ENCODE measurements at places on chromosomes 13 and 19.

GRCh38 chr19:46718157-46718933 lies 1.4 kb upstream of the PRKD2 start:
- DNase-seq, result peak; percentile 44

GRCh38 chr19:7689165-7689564 lies 8.5 kb downstream of the TRAPPC5 start:
- DNase-seq, result no peak

DNA sequence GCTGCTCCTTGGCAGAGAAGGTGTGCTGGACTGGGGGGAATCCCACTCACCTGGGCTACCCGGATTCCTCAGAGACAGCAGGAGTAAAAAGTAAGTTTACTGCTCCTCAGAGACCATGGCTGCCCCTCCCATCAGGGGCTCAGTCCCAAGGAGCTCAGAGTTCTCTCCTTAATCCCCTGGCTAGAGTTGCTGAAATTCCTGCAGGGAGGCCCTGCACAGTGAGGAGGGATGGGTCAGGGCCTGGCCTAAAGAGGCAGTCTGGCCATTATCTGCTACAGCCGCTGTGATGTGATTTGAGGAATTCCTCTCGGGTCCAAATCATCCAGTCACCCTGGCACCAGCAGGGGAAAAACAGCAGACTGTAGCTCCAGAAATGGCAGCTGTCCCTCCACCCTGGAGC lies 502.5 kb downstream of the PCDH17 start:
- DNase-seq, result no peak

GRCh38 chr19:5822181-5822844 lies 17.2 kb downstream of the FUT6 start:
- DNase-seq, result no peak

DNA sequence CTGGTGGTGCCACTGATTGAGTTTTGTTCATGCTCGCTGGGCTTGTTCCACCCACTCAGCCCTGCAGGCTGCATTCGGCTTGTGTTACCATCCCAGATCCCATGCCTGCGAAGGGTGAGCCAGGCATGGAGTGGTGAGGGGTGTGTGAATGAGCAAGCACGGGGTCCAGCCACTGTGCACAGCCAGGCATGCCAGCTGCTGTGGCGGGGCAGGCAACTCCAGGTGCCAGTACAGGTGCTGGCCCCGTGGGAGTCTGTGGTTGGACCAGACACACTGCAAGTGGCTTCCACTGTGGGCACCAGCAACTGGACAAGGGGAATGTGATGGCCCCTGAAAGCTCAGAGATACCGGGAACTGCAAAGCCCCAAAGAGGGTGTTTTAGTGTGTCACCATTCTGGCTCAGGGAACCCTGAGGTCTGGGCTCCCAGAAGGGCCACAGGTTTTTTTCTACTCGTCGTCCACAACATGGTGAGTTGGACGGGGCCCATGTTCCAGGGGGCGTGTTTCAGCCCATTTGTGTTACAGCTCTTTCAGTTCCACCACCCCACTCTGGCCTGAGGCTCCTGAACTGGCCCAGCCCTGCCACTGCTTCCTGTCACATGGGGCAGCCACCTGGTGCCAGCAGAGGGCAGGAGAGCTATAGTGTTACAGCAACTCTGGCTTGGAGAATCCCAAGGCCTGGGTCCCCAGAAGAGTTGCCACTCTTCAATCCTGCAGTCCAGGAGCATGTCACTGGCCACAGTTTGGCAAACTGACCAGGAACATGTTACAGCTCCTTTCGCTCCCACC lies 217.0 kb upstream of the OBI1 start:
- no peak for DNase-seq

GRCh38 chr13:26999499-26999898 lies 172.1 kb downstream of the USP12 start:
- DNase-seq, result no peak

DNA sequence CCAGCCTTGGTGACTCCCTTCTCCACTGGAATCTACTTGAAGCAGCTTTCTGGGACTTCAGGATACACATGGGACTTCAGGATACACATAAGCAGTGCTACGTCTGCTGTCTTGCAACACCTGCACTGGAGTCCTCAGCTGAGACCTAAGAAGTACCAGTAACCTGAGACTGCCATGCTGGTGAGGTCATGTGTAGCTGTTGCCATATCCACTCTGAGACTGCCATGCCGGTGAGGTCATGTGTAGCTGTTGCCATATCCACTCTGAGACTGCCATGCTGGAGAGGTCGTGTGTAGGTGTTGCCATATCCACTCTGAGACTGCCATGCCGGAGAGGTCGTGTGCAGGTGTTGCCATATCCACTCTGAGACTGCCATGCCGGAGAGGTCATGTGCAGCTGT lies 937.9 kb downstream of the EFNB2 start:
- no peak for DNase-seq

DNA sequence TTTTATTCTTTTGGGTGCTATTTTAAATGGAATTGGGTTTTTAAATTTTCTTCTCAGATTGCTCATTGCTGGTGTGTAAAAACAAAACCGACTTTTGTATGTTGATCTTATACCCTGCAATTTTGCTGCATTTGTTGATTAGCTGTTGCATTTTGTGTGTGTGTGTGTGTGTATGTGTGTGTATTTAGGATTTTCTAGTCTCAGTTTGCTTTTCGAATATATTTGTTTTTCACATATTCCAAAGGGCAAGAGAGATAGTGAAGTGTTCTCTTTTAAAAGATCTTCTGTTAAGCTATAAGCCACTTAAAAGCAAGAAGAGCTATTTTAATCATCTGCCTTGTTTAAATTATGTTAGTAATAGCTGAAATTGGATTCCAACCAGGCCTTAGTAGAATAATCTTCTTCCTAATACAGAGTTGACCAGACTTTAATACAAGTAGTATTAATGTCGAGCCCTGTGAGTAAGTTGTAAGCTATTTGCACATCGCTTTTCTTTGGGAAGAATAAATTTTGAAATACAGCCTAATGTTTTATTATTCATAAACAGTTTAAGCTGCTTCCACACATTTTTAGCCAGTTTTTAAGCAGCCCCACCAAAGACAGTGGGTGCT lies 57.4 kb downstream of the TM9SF2 start:
- no peak for DNase-seq

DNA sequence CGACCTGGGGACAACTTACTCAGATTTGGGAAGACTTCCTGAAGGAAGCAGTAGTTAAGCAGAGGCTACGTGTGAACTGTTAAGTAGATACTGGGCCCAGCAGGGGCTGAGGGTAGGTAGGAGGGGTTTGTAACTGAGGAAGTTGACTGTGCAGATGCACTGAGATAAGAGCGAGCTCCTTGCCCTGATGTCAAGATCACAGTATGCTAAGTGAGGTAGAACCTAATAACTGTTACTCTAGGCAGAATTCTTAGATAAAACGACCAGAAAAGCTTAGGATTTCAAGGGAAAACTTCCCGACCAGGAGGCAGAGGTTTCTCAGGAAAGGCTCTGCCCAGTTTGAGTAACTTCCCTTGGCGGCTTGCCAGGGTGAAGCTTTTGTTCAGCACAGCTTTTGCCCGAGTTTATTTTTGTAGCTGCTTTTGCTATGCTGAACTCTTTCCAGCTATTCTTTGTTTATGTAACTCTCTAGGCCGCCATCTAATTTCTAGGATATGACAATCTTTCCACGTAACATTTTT lies 632.1 kb downstream of the DIAPH3 start:
- DNase-seq, result no peak

DNA sequence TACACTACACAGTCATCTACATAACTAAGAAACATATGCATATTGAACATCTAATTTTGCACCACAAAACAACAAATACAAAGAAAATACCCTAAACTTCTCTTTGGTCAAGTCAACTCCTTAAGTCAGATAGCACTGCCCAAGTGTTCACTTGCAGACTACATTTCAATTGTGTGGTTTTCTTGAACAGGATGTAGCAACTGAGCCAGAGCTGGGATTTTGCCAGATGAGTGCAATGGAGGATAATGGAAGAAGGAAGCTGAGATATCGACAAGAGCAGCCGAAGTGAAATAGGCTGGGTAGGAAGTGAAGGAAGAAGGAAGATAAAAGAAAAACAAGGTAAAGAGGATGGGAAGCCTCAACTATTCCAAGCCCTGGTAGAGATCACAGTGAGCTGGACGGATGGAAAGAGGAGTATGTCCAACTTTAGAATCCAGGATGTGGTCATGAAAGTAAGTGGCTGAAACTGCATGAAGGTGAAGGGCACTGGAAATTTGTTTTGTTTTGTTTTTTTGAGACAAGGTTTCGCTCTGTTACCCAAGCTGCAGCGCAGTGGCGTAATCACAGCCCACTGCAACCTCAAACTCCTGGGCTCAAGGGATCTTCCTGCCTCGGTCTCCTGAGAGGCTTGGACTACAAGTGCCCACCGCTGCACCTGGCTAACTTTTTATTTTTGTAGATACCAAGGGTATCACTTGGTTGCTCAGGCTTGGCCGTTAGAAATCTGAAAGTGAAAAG lies 15.0 kb downstream of the NUFIP1 start:
- no peak for DNase-seq

DNA sequence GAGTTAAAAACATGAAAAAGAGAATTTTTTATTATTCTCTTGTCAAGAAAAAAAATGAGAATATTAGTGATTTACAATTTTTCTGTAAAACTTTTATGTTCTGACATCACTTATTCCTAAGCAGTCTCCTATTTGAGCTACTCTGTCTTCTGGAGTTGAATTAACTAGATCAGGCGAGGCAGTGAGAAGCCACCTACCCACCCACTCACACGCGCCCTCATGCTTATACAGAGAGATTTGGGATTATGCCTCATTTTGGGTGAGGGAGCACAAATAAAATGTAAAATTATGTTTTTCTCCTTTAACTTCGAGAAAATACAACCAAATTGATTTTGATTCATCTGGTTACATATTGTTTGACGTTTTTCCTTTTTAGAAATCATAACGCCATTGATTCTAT lies 424.5 kb downstream of the ITGBL1 start:
- no peak for DNase-seq

GRCh38 chr13:94550062-94550738 lies 45.8 kb downstream of the TGDS start:
- peak; percentile 39 for DNase-seq

- no peak for DNase-seq
These were observed 227.9 kb upstream of the ARGLU1 start for GRCh38 chr13:106795847-106796246.

DNA sequence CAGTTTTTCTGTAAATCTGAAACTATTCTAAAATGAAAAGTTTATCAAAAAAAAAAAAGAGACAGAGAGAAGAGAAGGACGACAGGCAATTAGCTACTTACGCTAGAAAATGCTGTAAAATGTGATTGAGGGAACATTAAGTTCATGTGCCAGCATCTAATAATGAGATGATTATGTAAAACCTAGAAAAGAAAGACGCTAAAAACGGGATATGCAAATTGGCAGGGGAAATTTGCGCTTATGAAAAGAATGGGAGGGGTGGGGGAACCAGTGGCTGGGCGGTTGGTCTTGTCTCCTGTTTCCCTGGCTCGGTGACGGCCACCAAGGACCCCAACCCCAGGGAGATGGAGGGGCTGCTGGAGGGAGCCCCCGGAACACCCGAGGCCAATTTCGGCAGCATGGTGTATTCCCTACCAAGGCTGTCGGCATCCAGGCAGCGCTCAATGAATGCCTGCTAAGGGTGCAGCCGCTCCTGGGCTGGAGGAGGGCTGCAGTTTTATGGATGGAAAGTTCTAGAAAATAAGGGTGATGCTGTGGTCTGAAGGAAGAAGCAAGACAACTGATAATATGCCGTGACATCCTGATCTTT lies 34.2 kb downstream of the GNG7 start:
- DNase-seq, result no peak

DNA sequence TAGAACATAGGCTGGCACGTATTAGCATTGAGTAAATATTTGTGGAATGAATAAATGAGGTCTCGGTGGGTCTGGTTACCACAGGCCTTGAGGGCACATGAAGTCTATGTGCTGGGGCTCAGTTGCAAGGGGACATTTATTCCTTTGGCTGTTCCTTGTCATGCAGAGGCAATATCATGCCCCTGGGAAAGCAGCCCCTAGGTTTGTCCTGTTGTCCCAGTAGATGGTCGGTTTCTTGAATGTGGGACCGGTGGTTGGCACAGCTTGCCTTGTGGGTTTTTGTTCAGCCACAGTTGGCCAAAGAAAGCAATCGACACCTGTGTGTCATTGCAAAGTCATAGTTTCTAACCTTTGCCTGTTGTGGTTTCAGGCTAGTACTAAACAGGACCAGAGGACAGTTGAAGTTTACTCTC lies 24.7 kb upstream of the GPR183 start:
- DNase-seq, result no peak

DNA sequence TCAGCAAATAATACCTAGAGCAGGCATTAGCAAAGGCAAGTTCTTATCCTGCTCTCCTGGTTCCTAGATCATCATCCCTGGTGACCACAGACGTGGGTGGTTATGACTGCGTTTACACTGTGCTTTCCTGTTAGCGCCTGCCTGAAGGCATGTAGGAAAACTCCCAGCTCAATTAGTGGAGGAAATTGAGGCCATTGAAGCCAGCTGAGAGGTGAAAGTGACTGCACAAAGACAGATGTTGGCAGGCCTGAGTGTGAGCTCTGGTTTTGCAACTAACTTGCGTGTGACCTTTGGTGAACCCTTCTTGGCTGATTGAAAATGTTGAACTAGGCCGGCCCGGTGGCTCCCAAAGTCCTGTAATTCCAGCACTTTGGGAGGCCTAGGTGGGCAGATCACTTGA lies 17.5 kb upstream of the NWD1 start:
- no peak for DNase-seq

DNA sequence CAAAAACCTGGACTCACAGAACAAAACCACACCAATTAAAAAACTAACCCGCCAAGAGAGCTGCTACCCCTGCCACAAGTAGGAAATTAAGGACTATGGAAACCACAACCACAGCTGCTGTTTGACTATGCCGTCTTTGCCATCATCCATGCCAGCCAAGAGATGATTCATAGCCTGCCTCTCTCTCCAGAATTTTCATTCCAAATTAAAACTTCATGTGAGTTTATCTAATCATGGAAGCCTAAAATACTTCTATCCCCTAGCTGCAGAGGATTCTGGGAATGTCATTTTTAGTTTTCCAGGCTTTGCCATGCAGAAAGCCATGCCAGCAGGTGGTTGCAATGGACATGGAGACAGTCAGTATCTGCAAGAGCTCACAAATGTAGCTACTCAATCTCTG lies 27.6 kb upstream of the GTF2F2 start:
- DNase-seq, result no peak

DNA sequence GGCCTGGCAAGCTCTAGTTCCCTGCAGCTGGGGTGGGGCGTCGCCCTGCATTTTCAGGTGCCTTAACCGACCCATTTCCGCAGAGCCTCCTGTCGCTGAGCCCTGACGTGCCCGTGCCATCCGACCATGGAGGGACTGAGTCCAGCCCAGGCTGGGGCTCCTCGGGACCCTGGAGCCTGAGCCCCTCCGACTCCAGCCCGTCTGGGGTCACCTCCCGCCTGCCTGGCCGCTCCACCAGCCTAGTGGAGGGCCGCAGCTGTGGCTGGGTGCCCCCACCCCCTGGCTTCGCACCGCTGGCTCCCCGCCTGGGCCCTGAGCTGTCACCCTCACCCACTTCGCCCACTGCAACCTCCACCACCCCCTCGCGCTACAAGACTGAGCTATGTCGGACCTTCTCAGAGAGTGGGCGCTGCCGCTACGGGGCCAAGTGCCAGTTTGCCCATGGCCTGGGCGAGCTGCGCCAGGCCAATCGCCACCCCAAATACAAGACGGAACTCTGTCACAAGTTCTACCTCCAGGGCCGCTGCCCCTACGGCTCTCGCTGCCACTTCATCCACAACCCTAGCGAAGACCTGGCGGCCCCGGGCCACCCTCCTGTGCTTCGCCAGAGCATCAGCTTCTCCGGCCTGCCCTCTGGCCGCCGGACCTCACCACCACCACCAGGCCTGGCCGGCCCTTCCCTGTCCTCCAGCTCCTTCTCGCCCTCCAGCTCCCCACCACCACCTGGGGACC lies 1.2 kb downstream of the ZFP36 start:
- DNase-seq, result no peak

GRCh38 chr13:33208290-33209220 lies 77.0 kb downstream of the STARD13 start:
- no peak for DNase-seq

All from activated naive CD4-positive, alpha-beta T cell (primary cell).